SJCRH30 (cell line): ENCODE measurements at places on chromosomes 6 and 20. TPM values are rescaled to one million over a fixed set of nuclear protein-coding genes. Genes with fewer than 3 reads are reported as not detected.

Gene ERGIC3
- 244 and 261 TPM in 2 replicates for total RNA-seq

Gene TNNC2
- 0.73 and 0.75 TPM in 2 replicates for total RNA-seq

DNA sequence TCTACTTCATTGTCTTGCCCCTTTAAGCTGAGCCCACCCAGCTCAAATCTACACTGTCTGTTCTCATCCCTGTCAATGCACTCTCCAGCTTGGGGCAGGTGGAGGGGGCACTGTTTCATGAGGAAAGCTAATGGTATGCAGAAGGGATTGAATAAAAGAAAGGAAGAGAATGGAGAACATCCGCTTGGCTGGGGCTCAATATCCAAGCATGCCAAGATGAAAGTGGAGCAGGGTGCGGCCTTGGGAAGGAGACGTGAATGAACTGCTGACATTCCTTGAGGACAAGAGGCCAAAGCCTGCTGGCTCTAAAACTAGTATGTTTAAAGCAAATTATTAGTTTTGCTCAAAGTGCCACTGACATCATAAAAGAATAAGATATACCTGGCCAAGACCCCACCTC, 24.2 kb downstream of the AKAP12 start:
- no peak for DNase-seq

Gene SNAI1
- 29.7 and 30.7 TPM in 2 replicates for total RNA-seq
